Left ventricle myocardium inferior (tissue), 1 donor: ENCODE measurements at places on chromosomes 2 and 18. TPM values are rescaled to one million over a fixed set of nuclear protein-coding genes. Genes with fewer than 3 reads are reported as not detected.

Gene ACAA2
- 287 TPM for total RNA-seq

Gene TMEM182
- 174 TPM for total RNA-seq

Gene CXCR4
- total RNA-seq, result 3.2 TPM

Gene ZFP36L2
- total RNA-seq, result 48.5 TPM

Gene SLC9A4
- total RNA-seq, result not detected

Gene LRRTM4
- total RNA-seq, result 0.55 TPM

Gene AQP12B
- total RNA-seq, result not detected

Gene NRBP1
- total RNA-seq, result 52.5 TPM

Gene GAL3ST2
- not detected for total RNA-seq

Gene ZNF804A
- total RNA-seq, result not detected

Gene DSC3
- not detected for total RNA-seq

Gene RESP18
- not detected for total RNA-seq

Gene SPATA3
- not detected for total RNA-seq

Gene GALNT5
- total RNA-seq, result 0.19 TPM

Gene SPTBN1
- total RNA-seq, result 484 TPM

Gene CHRND
- not detected for total RNA-seq

Gene GPR35
- total RNA-seq, result 1.3 TPM

Gene MATN3
- 0.22 TPM for total RNA-seq

Gene ICOS
- not detected for total RNA-seq

Gene PAX8
- 0.44 TPM for total RNA-seq

Gene BAZ2B
- 32.4 TPM for total RNA-seq

Gene CRYGD
- total RNA-seq, result not detected

Gene SLC14A1
- total RNA-seq, result 22.1 TPM

Gene SCN7A
- total RNA-seq, result 22.3 TPM

Gene ARHGAP15
- total RNA-seq, result 7.0 TPM

Gene UGT1A4
- total RNA-seq, result not detected

Gene CFC1
- total RNA-seq, result not detected

Gene CYP26B1
- total RNA-seq, result 1.5 TPM

Gene CPO
- total RNA-seq, result 0.25 TPM

Gene FAM228B
- 29.6 TPM for total RNA-seq

Gene PRSS56
- total RNA-seq, result not detected

Gene HOXD13
- not detected for total RNA-seq

Gene SGPP2
- total RNA-seq, result 2.3 TPM

Gene COL6A3
- total RNA-seq, result 57.1 TPM

Gene RAX
- total RNA-seq, result not detected
